ENCODE measurements at places on chromosomes 7 and 10. TPM values are rescaled to one million over a fixed set of nuclear protein-coding genes. Genes with fewer than 3 reads are reported as not detected.

Gene SUFU
- total RNA-seq, result 4.7 TPM

Gene EPDR1
- 3.3 TPM for total RNA-seq

Gene AKR1C3
- 438 TPM for total RNA-seq

Gene CYP3A4
- total RNA-seq, result not detected

All from dermis lymphatic vessel endothelial cell (primary cell).